Left lobe of liver (tissue), 2 donors: ENCODE measurements at places on chromosomes 5 and 9. TPM values are rescaled to one million over a fixed set of nuclear protein-coding genes. Genes with fewer than 3 reads are reported as not detected.
A peak's percentile ranks its signal among the peaks of the same experiment; 100 is the strongest.

- DNase-seq: no peak
Observed at GRCh38 chr5:107294211-107294550, 376.6 kb downstream of the EFNA5 start.

GRCh38 chr5:109316634-109317033, 93.1 kb downstream of the PJA2 start:
- peak; percentile 49 for DNase-seq

DNA sequence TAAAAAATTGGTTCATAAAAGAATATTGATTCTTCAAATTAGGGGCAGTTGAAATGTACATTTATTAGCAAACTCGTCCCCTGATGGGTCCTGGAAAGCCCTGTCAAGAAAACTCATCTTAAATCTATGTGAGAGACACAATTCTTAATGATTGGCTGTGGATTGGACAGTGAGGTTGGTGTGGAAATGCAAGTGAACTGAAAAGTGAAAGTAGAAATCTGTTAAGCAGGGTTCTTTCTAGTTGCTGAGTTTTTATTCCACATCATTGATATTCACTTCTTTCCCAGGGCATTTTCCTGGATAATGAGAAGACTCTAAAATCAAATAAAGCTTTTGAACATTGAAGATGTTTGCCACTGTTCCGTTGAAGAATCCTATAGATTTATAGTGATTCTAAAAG, 292.4 kb downstream of the MAST4 start:
- DNase-seq: no peak

DNA sequence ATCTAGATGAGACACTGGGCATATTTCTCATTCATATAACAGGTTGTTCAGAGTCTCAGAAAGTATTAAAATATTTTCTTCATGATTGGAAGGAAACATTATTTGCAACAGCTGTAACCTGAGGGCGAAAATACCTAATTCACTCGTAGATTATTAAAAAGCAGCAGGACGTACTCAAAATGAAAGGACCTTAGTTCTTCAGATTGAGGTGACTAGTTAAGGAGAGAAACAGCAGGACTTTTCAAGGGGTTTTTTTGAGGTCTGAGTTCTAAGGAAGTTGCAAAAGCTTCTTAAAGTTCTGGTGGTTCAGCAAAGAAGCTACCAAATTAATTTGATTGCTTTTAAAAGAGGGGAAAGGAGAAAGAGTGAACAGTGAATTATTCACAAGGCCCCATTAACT, 174.9 kb downstream of the TMEM161B start:
- no peak for DNase-seq

DNA sequence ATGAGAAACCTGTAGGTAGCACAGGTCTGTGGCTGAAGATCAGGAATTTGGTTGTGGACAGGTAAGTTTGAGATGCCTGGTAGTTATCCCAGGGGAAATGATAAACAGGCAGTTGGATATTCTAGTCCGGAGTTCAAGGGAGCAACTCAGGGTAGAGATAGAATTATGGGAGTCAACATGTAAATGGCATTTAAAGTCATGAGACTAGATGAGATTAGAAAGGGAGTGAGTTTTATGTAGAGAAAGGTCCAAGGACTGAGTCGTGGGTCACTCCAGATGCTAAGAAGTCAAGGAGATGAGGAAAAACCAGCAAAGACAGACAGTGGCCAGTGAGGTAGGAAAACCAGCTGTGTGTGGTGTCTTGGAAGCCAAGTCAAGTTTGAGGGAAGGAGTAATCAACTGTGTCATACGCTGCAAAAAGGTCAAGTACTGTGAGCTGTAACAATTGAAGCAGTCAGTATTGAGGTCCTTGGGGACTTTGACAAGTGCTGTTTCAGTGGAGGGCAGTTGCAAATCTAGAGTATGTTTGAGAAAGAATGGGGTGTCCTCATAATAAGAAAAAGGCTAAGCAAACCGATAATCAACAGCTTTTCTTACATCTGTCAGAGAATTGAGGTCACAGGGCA, 18.2 kb downstream of the GNPDA1 start:
- no peak for DNase-seq

CDHR2 gene
- total RNA-seq: 87.3 TPM

MARCOL gene
- not detected for total RNA-seq
